Tibial nerve (tissue), 4 donors: ENCODE measurements at places on chromosomes 11 and 22.
A peak's percentile ranks its signal among the peaks of the same experiment; 100 is the strongest.

GRCh38 chr11:61694946-61695706 is 14.9 kb downstream of the DAGLA start:
- DNase-seq: no peak
- peak overlapping the region; percentile 84 for H3K27ac ChIP-seq
- H3K4me1 ChIP-seq: peaks cover 50% of the 10 kb centered on the region
- no peaks in the 10 kb centered on the region for H3K36me3 ChIP-seq
- no peak overlapping the region for H3K4me3 ChIP-seq

DNA sequence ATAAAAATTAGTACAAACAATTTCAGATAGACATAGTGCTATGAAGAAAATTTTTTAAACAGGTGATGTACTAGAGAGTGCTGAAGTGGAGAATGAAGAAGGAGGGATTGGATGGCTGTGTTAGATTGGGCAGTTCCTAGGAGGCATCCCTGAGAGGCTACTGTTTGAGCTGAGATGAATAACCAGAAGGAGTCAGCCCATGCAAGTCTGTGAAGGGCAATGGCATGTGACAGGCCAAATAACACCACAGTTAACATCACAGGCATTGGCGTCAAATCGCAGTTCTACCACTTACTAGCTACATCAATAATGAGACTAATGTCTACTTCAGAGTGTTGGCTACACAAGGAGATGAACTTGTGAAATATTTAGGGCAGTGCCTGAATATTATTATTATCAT is 35.4 kb downstream of the HORMAD2 start:
- no peak overlapping the region for H3K27ac ChIP-seq
- no peaks in the 10 kb centered on the region for H3K36me3 ChIP-seq
- no peak for DNase-seq
- H3K4me1 ChIP-seq: no peaks in the 10 kb centered on the region
- no peaks in the 10 kb centered on the region for H3K27me3 ChIP-seq
- H3K4me3 ChIP-seq: no peak overlapping the region

- H3K27me3 ChIP-seq: no peaks in the 10 kb centered on the region
- H3K27ac ChIP-seq: no peak overlapping the region
- no peaks in the 10 kb centered on the region for H3K4me1 ChIP-seq
- no peaks in the 10 kb centered on the region for H3K36me3 ChIP-seq
- no peak for DNase-seq
- no peak overlapping the region for H3K4me3 ChIP-seq
Measured at GRCh38 chr11:28730889-28731288, 622.7 kb downstream of the METTL15 start.

GRCh38 chr22:24760708-24761306 is 13.7 kb downstream of the PIWIL3 start:
- no peak overlapping the region for H3K4me3 ChIP-seq
- DNase-seq: no peak

DNA sequence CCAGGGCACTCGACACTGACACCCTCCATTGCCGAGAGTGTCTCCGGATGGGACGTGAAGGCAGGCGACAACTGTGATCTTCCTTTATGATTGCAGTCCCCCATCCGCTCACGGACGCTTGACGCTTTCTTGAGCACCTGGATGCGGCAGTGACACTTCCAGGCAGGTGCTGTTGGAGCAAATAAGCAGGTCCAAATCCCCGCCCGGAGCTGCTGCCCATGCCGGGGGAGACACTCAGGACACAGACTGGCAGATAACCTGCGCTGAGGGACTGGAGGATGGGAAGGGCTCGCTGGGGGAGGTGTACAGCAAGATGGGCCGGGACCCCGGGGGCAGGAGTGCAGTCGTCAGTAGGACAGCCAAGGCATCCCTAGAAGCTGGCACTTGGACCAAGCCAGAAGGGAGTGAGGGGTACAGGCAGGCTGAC is 1403.5 kb downstream of the BRD1 start:
- DNase-seq: no peak
- H3K27me3 ChIP-seq: no peaks in the 10 kb centered on the region
- no peak overlapping the region for H3K27ac ChIP-seq
- H3K4me1 ChIP-seq: no peaks in the 10 kb centered on the region

DNA sequence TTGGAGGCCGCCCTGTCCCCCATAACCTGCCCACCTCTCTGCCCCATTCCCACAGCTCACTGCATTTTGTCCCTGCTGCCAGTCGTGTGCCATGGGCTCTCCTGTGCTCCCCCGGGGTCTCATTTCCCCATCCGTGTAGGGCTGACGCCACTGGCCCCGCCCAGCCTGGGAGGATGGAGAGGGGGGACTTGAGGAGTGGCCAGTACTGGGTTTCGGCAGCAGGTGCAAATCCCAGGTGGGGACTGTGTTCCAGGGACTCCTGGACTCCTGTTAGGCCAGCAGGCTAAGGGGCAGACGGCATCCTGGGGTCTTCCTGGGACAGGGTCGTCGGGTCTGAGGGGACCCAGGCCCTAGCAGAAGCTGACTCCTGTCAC is 1.2 kb upstream of the MYO7A start:
- no peak for DNase-seq
- H3K36me3 ChIP-seq: no peaks in the 10 kb centered on the region
- H3K4me1 ChIP-seq: peaks cover 21% of the 10 kb centered on the region
- no peaks in the 10 kb centered on the region for H3K27me3 ChIP-seq
- peak overlapping the region; percentile 27 for H3K4me3 ChIP-seq
- peak overlapping the region; percentile 59 for H3K27ac ChIP-seq

DNA sequence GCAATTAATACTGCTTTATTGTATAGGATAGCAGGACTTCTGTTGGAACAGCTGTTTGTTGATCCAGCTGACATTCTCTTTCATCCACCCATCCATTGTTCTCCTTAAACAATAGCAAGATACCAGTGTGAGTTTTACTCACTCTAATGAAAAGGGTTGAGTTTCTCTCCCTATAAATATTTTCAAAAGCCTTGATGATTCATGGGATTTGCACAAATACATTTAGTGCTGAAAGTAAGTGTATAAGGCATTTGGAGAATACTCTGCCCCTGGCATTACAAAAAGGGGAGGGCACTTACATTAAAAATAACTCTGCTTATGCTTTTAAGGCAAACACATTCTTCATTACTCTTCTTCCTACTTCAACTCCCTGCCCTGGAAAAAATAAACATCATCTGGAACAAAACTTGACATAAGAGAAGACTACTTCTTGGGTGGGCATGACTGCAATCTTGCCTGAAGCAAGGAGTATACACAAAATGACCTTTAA is 634.9 kb downstream of the METTL15 start:
- H3K4me3 ChIP-seq: no peak overlapping the region
- DNase-seq: no peak
- no peaks in the 10 kb centered on the region for H3K36me3 ChIP-seq
- no peaks in the 10 kb centered on the region for H3K27me3 ChIP-seq
- H3K27ac ChIP-seq: no peak overlapping the region

DNA sequence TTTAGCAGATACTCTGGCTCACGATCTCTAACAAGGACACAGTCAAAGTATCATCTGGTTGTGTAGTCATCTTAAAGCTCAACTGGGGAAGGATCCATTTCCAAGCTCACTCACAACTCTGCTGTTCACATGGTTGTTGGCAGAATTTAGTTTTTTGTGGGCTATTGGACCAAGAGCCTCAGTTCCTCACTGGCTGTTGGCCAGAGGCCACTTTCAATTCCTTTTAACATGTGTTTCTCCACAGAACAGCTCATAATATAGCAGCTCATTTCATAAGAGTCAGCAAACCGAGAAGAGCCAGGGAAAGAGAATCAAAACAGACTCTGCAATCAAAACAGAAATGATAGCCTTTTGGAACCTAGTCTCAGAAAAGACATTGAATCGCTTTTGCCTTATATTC is 22.6 kb downstream of the IZUMO1R start:
- H3K4me1 ChIP-seq: peaks cover 10% of the 10 kb centered on the region
- DNase-seq: no peak
- H3K27me3 ChIP-seq: no peaks in the 10 kb centered on the region

DNA sequence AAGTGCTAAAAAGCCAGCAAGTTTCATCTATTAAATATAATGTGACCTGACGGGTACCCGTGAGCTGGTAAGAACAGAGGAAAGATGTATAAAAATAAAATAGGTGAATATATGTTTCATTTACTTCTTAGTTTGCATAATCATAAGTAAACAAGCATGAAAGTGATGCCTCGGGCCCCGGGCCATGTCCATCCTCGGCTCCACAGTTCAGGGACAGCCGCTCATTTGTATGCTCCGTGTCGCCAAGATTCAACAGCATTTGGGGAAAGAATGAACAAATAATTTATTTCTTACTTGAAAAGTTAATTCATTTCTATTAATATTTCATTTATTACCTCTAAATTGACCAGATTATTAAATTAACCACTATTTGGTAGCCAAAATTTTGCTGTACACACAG is 251.8 kb downstream of the NTM start:
- no peak overlapping the region for H3K27ac ChIP-seq
- no peaks in the 10 kb centered on the region for H3K36me3 ChIP-seq
- no peak overlapping the region for H3K4me3 ChIP-seq
- H3K4me1 ChIP-seq: no peaks in the 10 kb centered on the region
- no peaks in the 10 kb centered on the region for H3K27me3 ChIP-seq
- DNase-seq: no peak

GRCh38 chr22:47356511-47357011 is 594.1 kb downstream of the TBC1D22A start:
- no peak overlapping the region for H3K27ac ChIP-seq
- H3K4me3 ChIP-seq: no peak overlapping the region
- DNase-seq: no peak
- no peaks in the 10 kb centered on the region for H3K27me3 ChIP-seq
- no peaks in the 10 kb centered on the region for H3K36me3 ChIP-seq

DNA sequence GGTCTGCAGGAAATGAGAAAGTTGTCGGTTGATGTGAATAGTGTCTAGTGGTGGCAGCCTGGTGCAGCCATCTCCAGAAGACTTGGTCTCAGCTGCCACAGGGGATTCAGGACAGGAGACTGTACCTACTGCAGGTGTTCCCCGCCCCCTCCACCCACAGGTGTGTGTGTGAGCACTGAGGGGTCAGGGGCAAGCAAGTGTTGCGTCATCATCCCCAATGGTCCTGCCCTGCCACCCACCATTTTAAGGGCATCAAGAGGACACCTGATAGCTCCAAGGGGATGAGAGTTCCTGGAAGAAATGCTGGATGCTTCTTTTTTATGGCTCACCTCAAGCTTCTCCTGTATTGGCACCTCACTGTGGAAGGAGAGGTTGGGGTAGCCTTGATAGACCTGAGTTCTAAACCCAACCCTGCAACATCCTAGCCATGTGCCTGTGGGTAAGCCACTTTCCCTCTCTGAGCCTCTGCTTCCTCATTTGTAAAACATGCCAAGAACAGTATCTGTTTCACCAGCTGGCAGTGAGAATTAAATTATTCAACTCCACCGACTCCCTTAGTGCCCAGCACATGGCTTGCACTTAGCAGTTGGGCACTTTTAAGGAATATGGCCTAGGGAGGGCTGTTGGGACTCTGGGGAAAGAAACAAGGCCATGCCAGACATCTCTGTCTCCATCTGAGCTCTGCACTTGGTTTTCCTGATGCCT is 6.1 kb downstream of the C11orf91 start:
- no peaks in the 10 kb centered on the region for H3K27me3 ChIP-seq
- H3K27ac ChIP-seq: peak overlapping the region; percentile 35
- H3K36me3 ChIP-seq: no peaks in the 10 kb centered on the region
- no peak overlapping the region for H3K4me3 ChIP-seq
- DNase-seq: no peak
- H3K4me1 ChIP-seq: peaks cover 69% of the 10 kb centered on the region

- H3K27me3 ChIP-seq: no peaks in the 10 kb centered on the region
- H3K36me3 ChIP-seq: no peaks in the 10 kb centered on the region
- H3K27ac ChIP-seq: no peak overlapping the region
- H3K4me3 ChIP-seq: no peak overlapping the region
- no peaks in the 10 kb centered on the region for H3K4me1 ChIP-seq
Measured at GRCh38 chr22:47124961-47125360, 362.5 kb downstream of the TBC1D22A start.

DNA sequence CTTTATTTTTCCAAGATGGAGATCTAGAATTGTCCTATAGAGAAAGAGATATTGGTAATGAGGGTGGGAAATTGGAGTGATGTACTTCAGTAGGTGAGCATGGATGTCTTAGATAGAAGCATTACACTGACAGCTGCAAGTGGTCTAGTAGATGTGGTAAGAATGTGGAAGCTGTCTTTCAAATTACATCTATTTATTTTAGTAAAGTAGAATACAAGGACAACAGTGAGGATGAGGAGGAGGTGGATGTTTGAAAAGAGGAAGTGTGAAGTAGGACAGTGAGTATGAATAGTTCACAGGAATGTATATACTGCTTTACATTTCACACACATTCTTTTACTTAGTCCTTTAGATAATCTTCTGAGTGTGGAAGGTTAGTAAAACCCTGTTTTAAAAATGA is 64.2 kb downstream of the HIPK3 start:
- no peaks in the 10 kb centered on the region for H3K27me3 ChIP-seq
- DNase-seq: no peak
- H3K36me3 ChIP-seq: no peaks in the 10 kb centered on the region

DNA sequence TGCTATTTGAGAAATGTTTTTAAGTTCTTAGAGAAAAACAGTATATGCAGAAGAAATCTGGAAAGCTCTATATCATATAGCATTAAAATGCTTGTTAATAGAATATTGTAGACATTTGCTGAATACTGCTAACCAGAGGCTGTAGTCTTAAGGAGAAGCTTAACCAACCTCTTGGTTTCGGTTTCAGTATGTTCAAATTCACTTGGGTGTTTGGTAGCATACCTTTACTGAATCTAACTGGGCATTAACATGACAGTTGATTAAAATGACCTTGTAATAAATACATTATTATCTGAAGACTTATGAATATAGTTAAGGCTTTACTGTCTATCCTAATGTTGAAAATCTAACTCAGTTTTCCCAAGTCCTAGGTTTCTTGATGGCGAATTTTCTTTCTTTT is 5.4 kb downstream of the PCF11 start:
- H3K27ac ChIP-seq: peak overlapping the region; percentile 65
- peaks cover 44% of the 10 kb centered on the region for H3K4me1 ChIP-seq
- no peak overlapping the region for H3K4me3 ChIP-seq
